ENCODE measurements at places on chromosomes 1 and 21.

DNA sequence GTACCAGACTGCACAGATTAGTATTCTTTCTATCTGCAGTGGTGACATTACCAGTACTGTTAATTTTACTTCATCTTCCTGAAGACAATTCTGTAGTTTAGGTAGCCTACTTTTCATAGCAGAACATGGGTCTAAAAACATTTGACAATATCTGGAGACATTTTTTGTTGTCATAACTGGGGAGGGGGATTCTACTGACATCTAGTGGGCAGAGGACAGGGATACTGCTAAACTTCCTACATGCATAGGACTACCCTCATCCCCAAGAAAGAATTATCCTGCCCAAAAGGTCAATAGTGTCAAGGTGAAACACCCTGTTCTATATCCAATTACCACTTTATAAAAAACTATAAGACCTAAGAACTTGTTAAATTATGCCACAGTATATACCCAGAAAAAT lies 3.4 kb upstream of the ARHGAP29 start:
- DNase-seq = no peak

DNA sequence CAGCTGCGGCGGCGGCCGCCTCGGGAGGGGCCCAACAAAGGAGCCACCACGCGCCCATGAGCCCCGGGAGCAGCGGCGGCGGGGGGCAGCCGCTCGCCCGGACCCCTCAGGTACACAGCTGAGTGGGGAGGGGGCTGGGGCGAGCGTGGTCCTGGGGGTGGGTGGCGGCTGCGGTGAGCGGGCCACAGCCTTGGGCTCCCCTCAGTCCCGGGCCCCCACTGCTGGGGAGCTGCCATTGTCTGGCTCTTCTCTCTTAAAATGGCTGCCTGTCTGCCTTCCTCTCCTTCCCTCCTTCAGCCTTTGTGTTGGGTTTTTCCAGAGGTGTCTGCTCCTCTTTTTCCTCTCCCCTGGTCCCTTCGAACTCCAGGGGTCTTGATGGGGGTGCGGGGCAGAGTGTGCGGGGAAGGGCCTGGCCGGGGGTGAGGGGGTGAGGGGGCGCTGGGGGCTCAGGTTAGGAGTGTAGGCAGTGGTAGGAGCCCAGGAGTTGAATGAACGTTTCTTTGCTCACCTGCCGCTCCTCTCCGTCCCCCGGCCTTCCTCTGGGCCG lies 1.7 kb downstream of the ARID1A start:
- DNase-seq = peak; percentile 28

DNA sequence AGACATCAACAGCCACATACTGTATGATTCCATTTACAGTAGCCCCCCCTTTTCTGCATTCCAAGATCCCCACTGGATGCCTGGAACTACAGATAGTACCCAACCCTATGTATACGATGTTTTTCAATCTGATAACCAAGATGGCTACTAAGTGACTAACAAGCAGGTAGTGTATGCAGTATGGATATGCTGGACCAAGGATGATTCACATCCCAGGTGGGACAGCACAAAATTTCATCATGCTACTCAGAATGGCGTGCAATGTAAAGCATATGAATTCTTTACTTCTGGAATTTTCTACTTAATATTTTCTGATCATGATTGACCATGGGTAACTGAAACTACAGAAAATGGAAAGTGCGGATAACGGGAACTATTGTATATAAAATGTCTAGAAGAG lies 30.0 kb upstream of the MRPS6 start:
- no peak for DNase-seq

GRCh38 chr1:86423873-86424272 lies at the start of gene CLCA2:
Gene CLCA2, plus strand, starts transcription at chr1:86424171. Its CDS starts 77 bp downstream, at chr1:86424248.
- no peak for DNase-seq

- DNase-seq = no peak
These were observed 14.7 kb downstream of the NAV1 start for GRCh38 chr1:201553496-201554189.

GRCh38 chr1:89429062-89429461 lies 65.2 kb downstream of the GBP6 start:
- no peak for DNase-seq

All from activated naive CD4-positive, alpha-beta T cell treated with Interleukin-2 at 50 U/mL for 16 hours (primary cell).